ENCODE measurements at places on chromosomes 1 and 21. TPM values are rescaled to one million over a fixed set of nuclear protein-coding genes. Genes with fewer than 3 reads are reported as not detected.
A peak's percentile ranks its signal among the peaks of the same experiment; 100 is the strongest.

DNA sequence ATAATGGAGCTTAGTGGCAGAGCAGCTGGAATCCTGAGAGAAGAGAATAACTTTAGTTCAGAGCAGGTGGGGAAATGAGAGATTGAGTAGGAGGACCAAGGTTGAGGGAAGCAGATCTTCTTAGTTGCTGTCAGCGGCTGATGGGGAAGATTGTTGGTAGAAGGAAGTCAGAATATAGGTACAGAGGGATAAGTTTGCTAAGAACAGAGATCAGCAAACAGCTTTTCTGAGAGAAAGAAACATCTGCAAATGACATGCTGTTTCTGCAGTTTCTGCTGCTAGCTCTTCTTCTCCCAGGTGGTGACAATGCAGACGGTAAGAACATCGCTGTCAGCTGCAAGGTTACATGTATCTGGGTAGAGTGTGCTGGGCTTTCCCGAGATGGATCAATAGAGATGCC lies at the start of gene CD1C:
CD1C (plus strand) TSS at position 113 of the 400 bp plus-strand sequence; CDS start at position 255, 142 bp downstream.
- H3K4me3 ChIP-seq = no peak within 1 kb of the TSS
- no peaks in the 10 kb centered on the region for H3K4me1 ChIP-seq
- no peak within 1 kb of the TSS for H3K27ac ChIP-seq
- DNase-seq = no peak

Gene PALMD
- 40.3 TPM for total RNA-seq

Gene IFNAR1
- 115 TPM for total RNA-seq

Gene RAB25
- total RNA-seq = 5.5 TPM

DNA sequence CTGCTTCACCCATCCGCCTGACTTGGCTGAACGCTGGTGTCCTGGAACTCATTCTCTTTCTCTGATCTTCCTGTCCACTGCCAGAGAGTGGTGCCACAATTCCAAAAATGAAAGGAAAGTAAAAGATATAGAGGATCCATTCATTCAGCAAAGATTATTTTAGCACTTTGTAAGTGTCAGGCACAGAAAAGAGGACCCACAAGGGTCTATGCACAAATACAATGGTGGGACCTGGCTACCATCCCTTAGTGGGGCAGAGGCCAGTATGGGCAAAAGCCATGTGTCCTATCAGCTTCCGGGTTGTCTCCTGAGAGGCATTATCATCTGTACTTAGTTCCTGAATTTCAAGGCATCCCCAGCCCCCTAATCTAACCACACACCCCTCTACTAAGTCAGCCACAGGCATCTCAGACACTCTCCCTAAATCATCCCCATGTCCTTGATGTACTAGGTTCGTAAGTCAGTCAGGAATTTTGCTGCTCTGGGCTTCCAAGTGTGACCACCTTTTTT lies 19.0 kb downstream of the SSR2 start:
- no peaks in the 10 kb centered on the region for H3K36me3 ChIP-seq
- H3K4me3 ChIP-seq = no peak overlapping the region

Gene KRTAP7-1
- not detected for total RNA-seq

- H3K4me1 ChIP-seq = no peaks in the 10 kb centered on the region
- no peaks in the 10 kb centered on the region for H3K36me3 ChIP-seq
- H3K27ac ChIP-seq = peak overlapping the region; percentile 49
- no peaks in the 10 kb centered on the region for H3K27me3 ChIP-seq
Observed at GRCh38 chr1:115976921-115977498, 697 bp downstream of the SLC22A15 start.
